ENCODE measurements at places on chromosomes 4 and X.

DNA sequence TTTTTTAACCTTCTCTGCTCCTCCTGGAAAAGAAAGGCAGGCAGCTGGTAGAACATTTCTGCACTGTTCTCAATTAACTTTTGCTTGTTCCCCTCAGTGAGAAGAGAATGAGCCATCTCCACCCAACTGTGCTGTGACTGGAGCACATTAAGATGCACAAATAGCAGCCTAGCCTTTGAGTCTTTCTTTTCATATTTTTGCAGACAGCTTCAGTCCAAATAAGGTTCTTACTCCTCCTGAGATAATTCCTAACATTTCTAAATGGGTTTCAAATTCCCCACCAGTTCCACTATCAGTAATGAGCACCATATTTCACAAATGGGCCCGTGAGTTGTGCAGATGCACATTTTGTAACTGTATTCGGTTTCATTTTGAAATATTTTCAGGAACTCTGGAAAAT, 118.6 kb downstream of the SPCS3 start:
- no peak for DNase-seq

GRCh38 chr4:138967313-138967712, 48.3 kb upstream of the NOCT start:
- DNase-seq: no peak

DNA sequence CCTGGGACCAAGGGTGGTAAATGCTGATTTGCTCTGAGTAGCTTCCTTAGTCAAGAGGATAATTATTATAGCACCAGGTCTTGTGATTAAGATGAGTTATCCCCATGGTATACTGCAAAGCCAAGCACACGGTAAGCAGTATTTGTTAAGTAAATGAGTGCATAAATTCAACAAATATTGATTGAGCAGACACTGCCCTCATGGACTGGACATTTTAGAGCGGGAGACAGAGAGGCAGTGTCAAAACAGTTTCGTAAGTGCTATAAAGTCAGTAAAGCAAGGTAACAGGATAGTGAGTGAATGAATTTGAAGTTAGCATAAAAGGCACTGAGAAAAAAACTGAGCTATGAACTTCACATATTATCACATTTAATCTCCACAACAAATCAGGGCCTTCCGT, 13.9 kb downstream of the PHF8 start:
- DNase-seq: no peak

- no peak for DNase-seq
Measured at GRCh38 chrX:76454456-76454927, 27.0 kb downstream of the MAGEE1 start.

DNA sequence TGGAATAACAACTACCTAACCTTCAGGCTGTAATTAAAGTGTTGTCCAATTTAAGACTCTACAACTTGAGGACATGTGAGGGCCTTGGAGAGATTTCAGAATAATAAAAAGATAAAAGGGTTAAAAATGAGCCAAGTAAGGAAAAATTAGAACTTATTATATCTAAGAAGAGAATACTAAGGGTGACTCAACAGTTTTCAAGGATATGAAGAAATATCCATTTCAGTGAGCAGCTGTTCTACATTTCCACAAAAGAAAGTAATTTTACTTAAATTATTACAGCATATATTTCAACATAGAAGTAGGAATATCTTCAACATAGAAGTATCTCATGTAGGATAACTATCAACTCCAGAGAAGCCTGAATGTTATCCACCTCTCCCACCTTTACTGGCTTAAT, 11.3 kb downstream of the SNX12 start:
- DNase-seq: no peak

DNA sequence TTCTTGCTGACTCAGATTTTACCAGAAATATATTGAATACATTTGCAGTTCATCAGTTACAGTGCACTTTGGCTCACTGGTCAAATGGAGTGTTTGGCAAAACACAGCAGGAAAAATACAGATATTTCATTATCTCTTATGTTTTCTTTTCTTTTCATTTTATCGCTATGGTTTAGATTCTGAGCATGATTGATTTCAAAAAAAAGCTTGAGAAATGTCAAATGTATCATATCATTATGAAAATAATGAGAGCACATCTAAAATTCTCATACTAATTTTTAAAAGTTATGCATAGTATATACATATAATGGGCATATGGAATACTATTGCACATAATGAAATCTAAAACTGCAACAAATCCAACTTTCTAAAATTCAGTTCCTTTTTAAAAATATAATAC, 593.8 kb upstream of the PCDH7 start:
- DNase-seq: no peak

DNA sequence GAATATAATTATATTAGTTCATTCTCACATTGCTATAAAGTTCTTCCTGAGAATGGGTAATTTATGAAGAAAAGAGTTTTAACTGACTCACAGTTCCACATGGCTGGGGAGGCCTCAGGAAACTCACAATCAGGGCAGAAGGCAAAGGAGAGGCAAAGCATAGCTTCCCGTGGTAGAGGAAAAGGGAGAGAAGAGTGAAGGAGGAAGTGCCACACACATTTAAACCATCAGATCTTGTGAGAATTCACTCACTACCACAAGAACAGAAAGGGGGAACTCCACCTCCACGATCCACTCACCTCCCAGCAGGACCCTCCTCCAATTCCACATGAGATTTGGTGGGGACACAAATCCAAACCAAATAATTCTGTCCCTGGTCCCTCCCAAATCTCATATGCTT, 773.4 kb upstream of the INTU start:
- no peak for DNase-seq

- no peak for DNase-seq
Measured at GRCh38 chr4:47061435-47061834, 30.1 kb downstream of the GABRB1 start.

DNA sequence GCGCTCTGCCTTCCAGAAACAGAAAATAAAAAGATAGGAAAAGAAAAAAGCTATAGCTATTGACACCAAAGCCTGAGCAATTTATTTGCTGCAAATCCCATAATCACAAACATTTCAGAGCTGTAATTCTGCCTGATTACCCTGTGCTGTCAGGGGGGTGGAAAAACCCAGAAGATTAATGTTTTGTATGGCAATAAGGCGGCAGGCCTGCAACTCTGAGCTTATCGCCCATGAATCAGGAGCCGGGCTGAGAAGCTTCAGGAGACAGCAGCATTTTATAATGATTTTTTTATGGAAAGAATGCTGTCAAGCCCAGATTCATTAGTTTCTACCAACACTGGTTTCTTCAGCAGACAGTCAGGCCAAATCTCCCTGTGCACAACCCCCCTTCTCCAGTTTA, 82.6 kb upstream of the TMEM164 start:
- no peak for DNase-seq

GRCh38 chr4:188282471-188283232, 143.4 kb downstream of the TRIML1 start:
- no peak for DNase-seq

DNA sequence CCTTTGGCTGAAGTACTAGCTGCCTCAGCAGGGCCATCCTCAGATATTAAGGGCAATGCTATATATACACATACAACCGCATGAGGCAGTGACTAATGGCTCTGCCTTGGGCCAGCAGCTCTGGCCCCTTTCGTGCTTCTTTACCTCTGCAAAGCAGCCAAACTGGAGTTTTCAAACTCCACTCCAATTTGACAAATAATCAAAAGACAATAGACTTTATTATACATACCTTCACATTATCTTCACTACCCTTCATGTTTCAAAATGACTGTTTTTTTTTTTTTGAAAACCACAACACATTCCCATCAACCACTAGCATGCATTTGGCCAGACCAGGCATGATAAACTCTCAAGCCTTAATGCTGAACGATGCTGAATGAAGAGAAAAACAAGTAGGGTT, 187.7 kb downstream of the ENOX2 start:
- no peak for DNase-seq

- DNase-seq: no peak
Measured at GRCh38 chr4:6085028-6085690, 66.9 kb upstream of the C4orf50 start.

GRCh38 chr4:29540439-29541102, 1179.6 kb upstream of the PCDH7 start:
- DNase-seq: no peak

GRCh38 chr4:76990288-76991080, 40.9 kb downstream of the SEPTIN11 start:
- no peak for DNase-seq

DNA sequence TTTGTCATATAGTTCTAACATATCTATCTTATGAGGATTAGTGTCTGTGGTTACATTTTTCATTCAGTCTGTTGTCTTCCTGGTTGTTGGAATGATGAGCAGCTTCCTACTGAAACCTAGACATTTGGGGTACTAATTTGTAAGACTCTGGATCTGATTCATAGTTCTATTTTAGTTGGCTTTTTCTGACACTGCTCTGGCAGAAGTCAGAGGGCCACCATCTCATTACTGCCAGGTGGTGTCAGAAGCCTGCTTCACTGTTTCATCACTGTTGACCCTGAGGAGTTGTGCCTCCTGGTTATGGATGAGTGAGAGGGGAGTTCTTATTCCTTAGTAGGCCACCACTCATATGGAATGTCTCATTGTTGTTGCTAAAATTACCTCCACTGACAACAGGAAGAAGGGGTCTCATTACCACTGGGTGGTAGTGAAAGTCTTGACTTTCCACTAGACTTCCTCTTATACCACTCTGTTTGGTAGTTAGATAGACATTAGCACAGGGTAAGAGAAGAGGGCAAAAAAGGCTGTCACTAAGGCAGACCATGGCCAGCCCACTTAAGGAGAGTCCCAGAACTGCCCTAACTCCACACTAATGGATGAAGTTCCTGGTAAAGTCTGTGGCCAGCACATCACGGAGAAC, 395.2 kb downstream of the SPOCK3 start:
- no peak for DNase-seq

GRCh38 chr4:786861-787300, 39.0 kb downstream of the CPLX1 start:
- peak; percentile 59 for DNase-seq

DNA sequence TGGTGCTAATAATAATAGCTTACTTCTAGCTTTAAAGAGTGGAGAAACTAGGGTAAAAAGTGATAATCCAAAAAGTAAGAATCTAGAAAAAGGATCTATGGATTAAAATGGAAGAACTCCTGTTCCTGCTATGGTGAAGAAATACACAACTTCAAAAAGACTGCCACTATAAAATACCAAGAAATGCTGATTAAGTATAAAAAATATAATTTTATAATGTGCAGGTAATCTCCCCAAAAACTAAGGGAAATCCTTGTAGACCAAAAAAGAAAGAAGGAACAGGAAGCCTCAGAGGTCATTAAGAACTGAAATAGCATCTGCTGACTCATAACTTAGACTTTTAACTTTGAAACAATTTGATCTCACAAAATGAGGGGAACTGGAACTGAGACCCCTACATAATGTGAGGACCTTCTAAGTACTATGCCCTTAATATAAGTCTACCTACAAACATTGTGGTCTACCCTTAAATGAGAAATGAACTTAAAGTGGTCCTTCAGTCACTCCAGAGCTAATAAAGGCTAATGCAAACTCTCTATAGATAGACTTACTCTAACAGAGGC, 50.6 kb upstream of the SRPX start:
- DNase-seq: no peak

- peak; percentile 83 for DNase-seq
Measured at GRCh38 chrX:153763989-153764755, at the start of gene PLXNB3. TSS of gene PLXNB3 (plus strand) at chrX:153764249. CDS start at chrX:153765536, 1,287 bp downstream.

DNA sequence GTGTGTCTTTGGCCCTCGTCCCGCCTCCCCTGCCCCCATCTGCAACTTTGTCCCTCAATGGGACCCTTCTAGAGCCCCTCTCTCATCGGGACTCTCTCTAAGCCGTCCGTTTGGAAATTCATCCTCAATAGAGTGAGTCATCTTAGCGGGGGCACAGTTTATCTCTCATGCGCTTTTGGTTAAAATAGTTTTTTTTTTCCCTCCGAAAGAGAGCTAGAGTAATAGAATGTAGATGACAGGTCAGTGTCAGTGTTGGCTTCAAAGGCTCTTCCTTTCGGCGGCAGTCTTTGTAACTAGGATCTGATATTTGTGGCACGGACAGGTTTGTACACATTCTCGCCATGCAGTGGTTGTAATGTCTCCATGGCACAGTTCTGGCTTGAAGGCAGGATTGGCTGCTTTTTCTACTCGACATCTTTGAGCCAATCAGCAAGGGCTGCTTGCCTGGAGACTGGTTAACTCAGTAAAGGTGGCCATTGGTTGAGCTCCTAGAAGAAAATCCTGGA, 989 bp downstream of the N4BP2 start:
- DNase-seq: peak; percentile 75

DNA sequence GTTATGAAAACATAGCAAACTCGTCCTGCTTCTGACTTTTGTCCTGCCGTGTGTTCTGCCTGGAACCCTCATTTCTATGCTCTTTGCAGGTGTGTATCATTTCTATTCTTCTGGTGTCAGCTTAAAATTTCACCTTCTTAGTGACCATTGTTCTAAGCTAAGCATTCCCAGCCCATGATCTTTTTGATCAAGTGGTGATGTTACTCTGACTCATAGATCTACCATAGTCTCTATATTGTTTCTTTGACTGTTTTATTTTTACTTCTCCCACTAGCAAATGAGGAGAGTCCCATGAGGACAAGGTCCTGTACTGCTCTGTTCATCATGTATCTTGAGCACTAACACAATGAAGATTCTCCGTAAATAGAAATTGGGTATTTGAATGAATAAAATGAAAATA, 14.1 kb upstream of the CXCL6 start:
- DNase-seq: no peak

DNA sequence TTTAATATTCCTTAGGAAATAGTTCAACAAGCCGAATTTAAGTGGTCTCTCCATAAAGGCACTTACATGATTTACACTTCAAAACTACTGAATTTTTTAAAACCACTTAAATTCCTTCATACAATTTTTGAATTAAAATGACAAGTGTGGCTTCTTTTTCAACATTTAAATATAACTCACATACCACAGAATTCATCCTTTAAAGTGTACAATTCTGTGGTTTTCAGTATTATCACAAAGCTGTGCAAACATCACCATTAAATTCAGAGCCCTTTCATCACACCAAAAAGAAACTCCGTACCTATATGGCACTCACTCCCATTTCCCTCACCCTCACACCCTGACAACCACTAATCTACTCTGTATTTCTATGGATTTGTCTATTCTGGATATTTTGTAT, 200.9 kb upstream of the MAB21L2 start:
- DNase-seq: no peak

DNA sequence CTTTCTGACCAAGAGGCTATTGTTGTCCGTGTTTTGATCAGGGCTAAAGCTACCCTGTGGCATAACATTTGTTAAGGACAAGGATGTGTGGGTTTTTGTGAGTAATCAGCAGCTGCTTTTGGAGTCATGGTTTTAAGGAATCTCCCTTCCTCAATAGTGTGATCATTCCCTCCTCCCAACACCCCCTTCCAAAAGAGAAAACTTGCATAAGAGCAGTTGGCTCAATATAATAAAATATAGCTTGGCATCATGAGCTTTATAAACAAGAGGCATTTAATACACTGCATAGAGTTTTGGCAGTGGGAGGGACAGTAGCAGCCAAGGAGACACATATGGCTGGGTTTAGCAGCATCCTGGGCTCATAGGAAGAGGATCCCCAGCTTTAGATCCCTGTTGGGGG, 84.7 kb downstream of the NHS start:
- no peak for DNase-seq

GRCh38 chrX:118251271-118251670, 94.6 kb upstream of the WDR44 start:
- no peak for DNase-seq

Data from left cardiac atrium (tissue), 4 donors.